BJ (cell line): ENCODE measurements at places on chromosomes 7 and 10.

GRCh38 chr7:98733036-98733435 lies 116.0 kb downstream of the NPTX2 start:
- DNase-seq = no peak

- DNase-seq = no peak
These were observed at the start of gene FLNC for GRCh38 chr7:128830231-128831177. TSS of gene FLNC (plus strand) at chr7:128830406. CDS start at chr7:128830638, 232 bp downstream.

GRCh38 chr7:45938626-45939302 lies 17.7 kb upstream of the IGFBP3 start:
- no peak for DNase-seq

- no peak for DNase-seq
These were observed 116.5 kb upstream of the RAB11FIP2 start for GRCh38 chr10:118163217-118163616.

DNA sequence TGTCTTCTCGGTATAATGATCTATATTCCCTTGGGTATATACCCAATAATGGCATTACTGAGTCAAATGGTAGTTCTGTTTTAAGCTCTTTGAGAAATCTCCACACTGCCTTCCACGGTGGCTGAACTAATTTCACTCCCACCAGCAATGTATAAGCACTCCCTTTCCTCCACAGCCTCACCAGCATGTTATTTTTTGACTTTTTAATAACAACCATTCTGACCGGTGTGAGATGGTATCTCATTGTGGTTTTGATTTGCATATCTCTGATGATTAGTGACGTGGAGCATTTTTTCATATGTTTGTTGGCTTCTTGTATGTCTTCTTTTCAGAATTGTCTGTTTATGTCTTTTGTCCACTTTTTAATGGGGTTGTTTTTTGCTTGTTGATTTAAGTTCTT lies 33.6 kb downstream of the KIAA1217 start:
- DNase-seq = no peak

DNA sequence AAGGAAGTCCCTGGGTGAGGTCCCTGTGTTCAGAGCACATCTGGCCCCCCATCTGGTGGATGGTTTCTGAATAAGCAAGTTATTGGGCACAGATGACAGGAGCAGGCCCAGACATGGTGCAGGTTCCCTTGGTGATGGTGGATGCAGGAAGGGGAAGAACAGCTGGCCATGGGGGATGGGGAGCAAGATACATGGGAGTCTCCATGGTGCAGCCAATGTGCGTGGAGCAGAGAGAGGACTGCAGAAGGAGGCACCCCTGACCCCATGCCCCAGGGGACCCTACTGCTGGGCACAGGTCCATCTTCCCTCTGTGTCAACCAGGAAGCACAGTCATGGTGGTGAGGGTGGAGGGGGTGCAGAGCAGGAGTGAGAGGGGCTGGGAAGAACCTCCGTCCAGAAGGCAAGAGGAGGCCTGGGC lies 43.8 kb upstream of the RABGEF1 start:
- no peak for DNase-seq

GRCh38 chr7:152759949-152760853 lies 649 bp downstream of the ACTR3B start:
- no peak for DNase-seq

GRCh38 chr10:17255512-17255911 lies 27.5 kb downstream of the VIM start:
- DNase-seq = no peak

GRCh38 chr7:154857240-154857639 lies 145.7 kb downstream of the PAXIP1 start:
- no peak for DNase-seq

- peak; percentile 9 for DNase-seq
These were observed 338.5 kb downstream of the SEMA3D start for GRCh38 chr7:84848219-84848973.

DNA sequence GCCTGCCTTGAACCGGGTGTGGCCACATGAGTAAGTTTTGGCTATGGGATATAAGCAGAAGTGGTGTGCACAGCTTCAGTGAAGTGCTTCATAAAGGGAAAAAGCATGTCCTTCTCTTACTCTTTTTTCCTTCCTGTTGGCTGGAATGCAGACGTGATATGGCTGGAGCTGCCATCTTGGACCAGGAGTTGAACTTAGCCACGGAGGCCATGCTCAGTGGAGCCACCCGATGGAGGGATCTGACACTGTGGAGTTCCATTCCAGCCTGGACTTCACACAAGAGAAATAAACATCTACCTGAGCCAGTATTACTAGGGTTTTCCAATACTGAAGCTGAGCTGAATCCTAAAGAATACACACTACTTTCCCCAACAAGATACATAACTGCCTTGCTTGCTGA lies 52.3 kb downstream of the CCDC3 start:
- DNase-seq = no peak

DNA sequence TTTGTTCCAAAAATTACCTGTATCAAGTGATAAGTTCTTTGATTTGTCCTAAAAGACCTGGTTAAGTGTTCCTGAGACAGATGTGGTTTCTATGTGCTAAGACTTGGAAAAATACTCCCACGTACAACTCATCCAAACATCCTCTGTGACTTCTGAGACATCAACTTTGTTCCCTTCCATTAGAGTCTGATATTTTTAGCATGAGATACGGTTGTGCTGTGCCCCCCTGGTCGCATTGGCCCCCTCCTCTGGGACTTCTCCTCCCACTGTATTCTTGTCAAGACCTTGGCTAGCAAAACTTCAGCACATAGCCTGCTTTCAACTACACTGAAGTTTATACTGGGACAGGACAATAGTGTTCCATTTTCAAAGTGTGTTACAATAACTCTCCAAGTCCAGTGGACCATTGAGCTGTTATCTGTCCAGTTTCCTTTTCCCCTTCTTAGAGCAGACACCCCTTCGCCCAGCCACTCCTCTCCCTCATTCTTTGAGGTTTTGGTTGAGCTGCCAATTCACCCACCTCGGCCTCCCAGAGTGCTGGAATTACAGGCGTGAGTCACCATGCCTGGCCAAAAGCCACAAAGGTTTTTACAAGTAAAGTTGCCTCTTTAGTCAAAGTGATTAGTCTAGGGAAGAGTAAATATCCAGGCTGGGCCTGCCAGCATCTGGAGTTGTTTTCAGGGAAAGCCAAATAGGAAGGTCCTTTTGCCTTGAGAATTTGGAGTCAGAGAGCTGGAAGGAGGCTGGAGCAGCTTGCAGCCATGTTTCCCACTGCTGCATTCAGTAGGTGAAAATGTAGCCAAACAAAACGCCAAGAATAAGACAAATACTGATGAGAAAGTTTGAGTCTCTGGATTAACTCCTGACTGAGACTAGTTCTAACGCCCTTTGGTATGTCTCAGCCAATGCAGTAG lies 17.8 kb upstream of the PDLIM1 start:
- DNase-seq = peak; percentile 95

- DNase-seq = no peak
These were observed 155.1 kb downstream of the ZNF22 start for GRCh38 chr10:45155784-45156183.

GRCh38 chr10:91665842-91666241 lies 33.0 kb upstream of the PPP1R3C start:
- DNase-seq = no peak

DNA sequence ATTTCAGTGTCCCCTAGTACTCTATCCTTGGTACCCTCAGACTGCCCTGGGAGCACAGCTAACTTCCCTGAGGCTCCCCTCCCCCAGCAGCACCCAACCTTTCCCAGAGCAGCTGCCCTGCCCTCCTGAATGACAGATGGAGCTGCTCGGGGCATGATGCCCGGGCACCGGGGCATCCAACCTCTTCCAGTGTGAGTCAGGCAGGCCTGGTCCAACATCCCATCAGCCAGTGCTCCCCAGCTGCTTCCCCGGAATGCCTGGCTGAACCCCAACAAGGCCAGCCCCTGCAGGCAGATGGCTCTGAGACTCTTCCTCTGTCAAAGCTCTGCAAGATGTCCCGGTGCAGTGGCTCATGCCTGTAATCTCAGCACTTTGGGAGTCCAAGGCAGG lies 11.9 kb upstream of the TSPAN15 start:
- DNase-seq = no peak

GRCh38 chr7:2421943-2422310 lies 18.5 kb downstream of the CHST12 start:
- DNase-seq = no peak
